Endothelial cell of umbilical vein (primary cell): ENCODE measurements at places on chromosomes 2 and 18. TPM values are rescaled to one million over a fixed set of nuclear protein-coding genes. Genes with fewer than 3 reads are reported as not detected.

DNA sequence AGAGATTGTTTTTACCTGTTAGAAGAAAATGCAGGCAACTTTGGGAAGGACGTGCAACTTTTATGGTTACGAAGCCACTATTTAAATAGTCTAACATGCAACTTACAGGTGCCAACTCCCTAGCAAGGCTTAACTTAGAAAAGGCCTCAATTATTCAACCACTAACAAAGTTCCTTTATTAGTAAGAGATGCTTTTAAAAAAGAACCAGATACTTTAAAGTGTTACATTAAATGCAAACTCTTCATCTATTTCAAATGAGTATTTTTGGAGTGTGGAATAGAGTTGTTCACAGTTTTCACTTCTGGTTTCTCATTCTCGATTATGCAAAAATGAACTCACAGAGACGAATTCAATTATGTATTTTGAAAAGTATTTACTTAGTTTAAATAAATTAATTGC, 51.7 kb downstream of the PELI1 start:
- no peak for DNase-seq

The SLC23A3 gene
- total RNA-seq: 5.2 and 7.1 TPM in 2 replicates

The OR6B3 gene
- not detected in 2 replicates for total RNA-seq

DNA sequence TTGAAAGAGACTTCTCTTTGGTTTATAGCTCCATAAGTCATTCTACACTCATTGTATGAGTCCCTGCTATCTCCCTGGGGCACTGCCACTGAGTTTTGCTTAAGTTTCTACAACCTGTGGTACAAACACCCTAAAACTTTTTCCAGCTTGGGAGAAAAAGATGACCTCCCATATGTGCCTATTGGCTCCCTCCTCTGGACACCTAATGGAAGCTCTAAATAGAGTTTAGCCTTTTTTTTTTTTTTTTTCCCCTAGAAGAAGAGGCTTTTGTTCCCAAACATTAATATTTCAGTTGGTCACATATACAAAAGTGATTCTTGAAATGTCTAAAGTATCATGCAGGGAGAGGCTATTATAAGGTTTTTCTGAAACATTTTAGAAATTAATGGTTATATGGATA, 547.2 kb upstream of the TMEFF2 start:
- no peak for DNase-seq

DNA sequence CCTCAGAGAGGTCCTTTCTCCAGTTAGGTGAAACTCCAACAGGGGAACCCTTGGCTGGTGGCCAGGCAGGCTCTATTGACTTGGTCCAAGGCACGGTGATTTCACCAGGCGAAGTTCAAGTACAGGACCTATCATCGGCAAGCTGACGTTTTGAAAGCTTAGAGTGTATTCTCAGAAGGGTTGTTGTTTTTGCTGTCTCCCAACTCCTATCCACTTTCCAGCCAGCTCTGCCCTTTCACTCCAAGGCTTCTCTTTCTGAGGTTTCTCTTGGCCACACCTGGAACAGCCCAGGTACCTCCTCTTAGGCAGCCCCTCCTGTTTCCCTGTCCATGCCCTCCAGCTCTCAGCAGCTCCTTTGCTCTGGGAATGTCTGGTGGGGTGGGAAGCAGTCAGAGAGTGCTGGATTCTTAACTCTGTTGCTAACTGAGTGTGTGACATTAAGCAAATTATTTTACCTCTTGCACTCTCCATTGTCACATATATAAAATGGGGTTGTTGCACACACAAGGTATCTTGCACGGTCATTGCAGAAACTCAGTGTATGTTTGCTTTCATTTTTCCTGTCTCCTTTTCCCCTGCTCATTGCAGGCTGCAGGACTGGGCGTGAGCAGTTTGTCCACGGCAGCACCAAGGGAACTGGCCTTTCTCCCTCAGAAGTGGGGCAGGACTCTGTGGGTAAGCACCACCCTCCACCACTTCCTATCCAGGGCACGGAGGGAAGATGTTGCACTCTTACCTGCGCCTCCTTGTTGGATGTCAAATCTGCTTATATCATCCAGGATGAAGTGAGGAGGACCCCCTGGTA, 30.2 kb downstream of the CAPN13 start:
- DNase-seq: no peak

DNA sequence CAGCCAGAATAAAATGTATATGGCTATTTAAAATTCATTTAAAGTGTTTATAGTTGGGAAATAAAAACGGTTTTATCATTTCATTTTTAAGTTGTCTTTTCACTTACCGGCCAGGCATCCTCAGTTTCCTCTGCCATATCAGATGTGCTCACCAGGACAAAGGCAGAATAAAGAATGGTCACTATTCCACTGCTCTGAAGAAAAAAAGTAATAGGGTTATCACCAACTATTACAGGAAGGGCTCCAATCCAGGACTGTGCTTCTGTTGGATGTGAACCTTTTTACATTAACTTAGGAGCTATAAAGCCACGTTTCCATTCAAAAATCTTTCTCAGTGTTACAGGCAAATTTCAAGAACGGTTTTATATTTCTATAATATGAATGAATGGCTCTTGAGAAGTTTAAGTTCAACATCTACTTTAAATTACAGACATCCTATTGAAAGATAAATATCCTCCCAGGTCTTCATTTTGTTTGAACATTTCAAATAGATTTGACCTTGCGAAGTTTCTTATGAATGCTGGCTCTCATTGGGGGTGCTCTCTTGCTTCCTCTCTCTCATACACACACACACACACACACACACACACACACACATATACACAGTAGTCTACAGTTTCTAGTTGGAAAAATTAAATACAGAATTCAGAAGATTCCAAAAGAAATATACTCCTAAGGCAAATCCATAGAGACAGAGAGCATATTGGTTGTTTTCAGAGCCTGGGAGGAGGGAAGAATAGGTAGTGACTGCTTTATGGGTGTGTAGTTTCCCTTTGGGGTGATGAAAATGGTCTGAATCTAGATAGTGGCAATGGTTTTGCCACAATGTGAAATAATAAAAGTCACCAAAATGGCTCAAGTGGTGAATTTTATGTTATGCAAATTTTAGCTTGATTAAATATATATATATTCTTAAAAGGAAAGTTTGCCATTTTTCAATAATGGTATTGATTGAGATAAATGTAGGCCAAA, 2.9 kb upstream of the SLC40A1 start:
- no peak for DNase-seq

GRCh38 chr2:18980786-18981430, 377.5 kb downstream of the OSR1 start:
- DNase-seq: no peak

The PCARE gene
- not detected in 2 replicates for total RNA-seq

DNA sequence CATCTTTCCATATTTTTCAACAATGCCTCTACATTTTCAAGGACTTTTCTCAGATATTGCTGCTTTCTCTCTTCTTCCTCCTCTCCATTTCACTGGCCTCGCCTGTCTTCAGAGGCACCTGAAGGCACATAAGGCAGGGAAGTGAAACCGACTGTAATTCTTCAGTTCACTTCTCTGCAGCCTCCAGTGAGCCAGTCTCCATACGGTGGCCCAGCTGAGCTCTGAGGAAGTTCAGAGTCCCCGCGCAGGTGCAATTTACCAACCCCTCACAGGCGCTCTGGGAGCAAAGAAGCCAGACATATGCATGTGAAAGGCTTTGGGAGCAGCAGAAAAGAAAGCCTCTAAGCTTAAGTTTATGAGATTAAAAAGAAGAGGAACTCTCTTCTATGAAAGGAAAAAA, 12.4 kb downstream of the KLHL14 start:
- no peak for DNase-seq

The RNF144A gene
- 19.7 and 28.8 TPM in 2 replicates for total RNA-seq
